ENCODE measurements at places on chromosomes 5 and 9.
A peak's percentile ranks its signal among the peaks of the same experiment; 100 is the strongest.

GRCh38 chr9:137300567-137301080, 1.4 kb downstream of the NRARP start:
- DNase-seq = no peak

- no peak for DNase-seq
Measured at GRCh38 chr5:2196989-2197619, 314.4 kb upstream of the IRX4 start.

DNA sequence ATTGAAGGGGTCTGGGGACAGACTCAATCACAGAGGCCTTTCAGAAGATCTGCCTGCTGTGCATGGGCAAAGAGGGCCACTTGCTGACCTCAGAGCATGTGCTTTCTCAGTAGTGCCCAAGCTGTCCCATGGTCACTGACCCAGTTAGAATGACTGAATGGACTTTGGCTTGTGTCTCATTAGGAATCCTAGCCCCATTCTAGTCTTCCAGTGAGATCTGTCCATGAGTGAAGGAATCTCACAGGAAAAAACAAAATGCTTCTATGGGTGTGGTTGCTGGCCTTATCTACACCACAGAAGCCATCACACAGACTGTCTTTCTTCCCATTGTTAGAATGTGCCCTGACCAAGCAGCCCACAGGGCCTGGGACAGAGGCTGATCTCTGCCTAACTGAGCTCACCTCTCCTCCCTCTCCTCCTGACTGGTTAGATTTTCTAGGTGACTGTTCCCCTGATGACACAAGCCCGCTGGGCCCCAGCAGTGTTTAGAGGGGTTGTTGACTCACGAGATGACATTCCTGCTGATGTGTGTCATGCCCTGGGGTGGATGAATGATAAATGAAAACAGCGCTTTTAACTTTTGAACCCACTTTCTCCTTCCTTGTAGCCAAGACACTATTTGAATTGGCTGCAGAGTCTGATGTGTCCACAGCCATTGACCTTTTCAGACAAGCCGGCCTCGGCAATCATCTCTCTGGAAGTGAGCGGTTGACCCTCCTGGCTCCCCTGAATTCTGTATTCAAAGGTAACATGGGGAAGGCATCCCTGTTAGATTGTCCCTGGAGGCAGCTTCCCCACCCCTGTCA, 24.8 kb downstream of the TGFBI start:
- peak; percentile 98 for DNase-seq

GRCh38 chr9:16877256-16877655, 6.8 kb upstream of the BNC2 start:
- DNase-seq = no peak

DNA sequence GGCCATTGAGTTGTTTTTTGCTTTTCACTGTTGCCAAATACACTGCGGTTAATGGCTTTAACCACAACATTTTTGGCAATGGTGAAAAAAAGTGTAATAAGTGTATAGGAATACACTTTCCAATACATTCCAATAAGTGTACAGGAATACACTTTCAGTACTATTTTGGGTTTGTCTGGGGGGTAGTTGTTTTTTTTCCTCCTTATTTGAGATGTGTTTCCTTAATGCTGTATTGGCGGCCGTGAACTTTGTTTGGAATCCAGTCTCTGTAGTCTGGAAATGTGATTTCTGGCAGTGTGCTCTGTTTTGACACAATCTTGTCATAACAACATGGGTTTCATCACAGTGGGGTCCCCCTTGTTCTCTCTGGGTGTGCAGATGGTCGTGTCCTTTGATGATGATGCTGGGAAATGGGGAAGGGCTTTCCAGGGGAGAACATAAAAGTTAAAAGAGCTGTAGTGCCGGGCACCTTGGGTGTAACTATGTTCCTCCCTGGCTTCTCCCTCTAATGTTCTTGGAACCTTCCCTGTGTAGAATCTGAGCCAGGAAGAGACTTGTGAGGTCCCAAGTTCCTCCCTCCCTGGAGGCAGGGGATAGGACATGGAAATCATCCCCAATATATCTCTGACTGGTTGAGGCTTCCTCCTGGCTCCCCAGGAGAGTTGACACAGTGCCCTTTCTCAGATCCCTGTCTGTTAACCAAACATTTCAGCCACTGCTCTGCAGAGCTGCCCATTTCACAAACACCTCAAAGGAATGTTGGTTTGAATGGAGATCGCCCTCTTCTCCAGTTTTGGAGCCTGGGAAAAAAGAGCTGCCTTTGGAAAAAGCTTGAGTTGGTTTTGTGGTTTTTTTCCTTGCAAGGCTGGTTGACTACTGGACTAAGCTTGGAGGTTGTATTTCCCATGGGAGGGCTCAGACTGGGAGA, 44.8 kb downstream of the RCL1 start:
- DNase-seq = peak; percentile 97

- no peak for DNase-seq
Measured at GRCh38 chr9:135480940-135481310, 1.3 kb downstream of the PPP1R26 start.

- DNase-seq = no peak
Measured at GRCh38 chr5:176743136-176743861, 67.1 kb upstream of the UNC5A start.

DNA sequence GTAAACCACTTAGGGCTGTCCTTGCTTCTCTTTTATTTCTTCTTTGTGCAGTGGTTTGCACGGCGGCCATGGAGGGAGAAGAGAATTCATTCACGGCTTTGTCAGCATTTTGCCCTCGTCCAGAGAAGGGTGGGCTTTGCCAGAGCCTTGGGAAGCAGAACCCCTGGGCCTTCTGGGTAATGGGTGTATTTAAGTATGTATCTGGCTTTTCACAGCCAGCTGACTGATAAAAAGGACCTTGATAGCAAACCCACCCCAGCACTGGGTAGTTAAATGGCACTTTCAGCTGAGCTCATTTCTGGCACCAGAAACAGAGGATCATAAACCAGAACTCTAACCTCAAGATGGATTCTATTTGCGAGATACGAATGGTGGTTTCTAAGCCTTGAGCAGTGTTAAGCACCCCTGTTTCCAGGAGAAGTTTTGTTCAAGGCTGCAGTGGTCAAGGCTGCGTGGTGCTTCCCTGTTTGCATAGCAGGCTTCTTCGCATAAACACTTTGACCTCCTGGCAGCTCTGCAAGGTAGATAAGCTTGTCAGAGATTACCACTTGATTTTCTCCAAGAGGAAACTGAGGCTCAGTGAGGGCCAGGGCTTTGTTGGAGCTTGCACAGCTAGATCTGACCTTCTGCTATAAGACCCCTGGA, 441.6 kb upstream of the KLF4 start:
- no peak for DNase-seq

- DNase-seq = peak; percentile 16
Measured at GRCh38 chr5:112063191-112063590, 306.2 kb upstream of the NREP start.
